ENCODE measurements at places on chromosomes 3 and 15.

GRCh38 chr15:52463638-52464037 is 65.0 kb downstream of the MYO5A start:
- DNase-seq: no peak

GRCh38 chr3:106552351-106553043 is 683.7 kb upstream of the CBLB start:
- DNase-seq: no peak

DNA sequence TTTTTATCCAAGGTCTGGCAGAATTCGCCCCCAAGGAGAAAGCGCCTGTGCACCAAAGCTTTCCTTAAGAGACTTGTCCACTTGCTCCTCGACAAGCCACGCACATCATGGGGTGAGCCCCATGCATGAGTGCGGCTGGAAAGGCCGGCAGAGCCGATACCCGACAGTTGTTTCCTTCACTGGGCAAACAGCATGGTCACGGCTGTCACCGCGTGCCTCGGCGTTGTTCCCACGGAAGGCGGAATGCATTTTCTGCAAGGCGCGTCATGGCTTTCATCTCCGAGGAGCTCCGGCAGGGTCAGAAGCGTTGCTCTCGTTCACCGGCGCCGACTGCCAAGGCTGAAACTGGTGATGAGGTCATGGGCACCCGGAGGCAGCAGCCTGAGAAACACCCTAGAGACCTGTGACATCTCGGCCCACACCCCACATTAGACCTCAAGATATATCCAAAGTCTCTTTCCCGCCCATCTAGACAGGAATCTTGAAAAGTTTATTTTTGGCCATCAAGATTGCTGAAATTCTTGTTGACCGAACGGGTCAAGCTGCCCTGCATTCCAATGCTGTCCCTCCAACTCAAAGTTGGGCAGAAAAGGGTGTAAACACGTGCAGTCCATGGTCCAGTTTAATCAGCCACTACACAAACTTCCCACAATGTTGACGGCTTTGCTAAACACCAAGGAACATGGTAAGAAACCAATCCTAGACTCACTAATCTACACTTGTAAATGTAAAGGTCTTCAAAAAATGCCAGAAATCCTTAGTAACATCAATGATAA is 604 bp upstream of the TJP1 start:
- peak; percentile 80 for DNase-seq

DNA sequence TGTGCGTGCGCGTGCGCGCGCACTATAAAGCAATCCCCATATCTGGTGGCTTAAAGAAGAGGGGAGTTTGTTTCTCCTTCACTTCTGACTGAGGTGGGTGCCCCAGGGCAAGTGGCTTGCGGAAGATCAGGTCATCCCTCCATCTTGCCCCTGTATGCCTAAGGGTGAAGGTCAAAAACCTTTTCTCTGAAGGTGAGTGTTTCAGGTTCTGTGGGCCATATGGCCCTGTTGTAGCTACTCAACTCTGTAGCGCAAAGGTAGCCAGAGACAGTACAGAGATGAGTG is 5.5 kb downstream of the ABTB1 start:
- no peak for DNase-seq
